Mucosa of gallbladder (tissue), 1 donor: ENCODE measurements at places on chromosomes 7 and 10.

DNA sequence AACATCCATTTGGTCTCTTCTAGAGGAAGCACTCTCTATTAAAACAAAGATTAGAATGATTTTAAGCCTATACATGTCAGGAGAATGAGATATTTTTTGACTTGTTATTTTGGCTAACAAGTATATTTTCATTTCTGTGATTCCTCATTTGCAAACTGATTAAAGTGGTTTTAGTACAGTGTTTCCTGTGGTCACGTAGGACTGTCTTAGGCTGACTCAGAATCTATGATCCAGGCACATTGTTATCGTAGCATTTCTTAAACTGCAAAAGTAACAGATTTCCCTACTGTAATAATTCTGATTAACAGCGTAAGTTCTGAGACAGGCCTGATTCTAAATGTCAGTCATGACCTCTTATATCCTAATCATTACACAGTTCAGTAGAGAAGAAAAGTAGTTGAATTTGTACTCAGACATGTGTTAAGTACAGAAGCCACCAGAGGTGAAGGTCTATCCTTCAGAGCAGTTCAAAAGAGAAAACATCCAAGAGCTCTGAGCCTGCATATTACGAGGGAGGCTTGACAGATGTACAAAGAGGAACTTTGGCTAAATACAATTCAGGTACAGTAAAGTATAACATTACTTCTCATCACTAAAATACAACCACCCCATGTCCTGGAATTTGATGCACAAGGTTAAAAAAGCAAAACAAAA lies 124.1 kb upstream of the TEX47 start:
- DNase-seq = no peak

DNA sequence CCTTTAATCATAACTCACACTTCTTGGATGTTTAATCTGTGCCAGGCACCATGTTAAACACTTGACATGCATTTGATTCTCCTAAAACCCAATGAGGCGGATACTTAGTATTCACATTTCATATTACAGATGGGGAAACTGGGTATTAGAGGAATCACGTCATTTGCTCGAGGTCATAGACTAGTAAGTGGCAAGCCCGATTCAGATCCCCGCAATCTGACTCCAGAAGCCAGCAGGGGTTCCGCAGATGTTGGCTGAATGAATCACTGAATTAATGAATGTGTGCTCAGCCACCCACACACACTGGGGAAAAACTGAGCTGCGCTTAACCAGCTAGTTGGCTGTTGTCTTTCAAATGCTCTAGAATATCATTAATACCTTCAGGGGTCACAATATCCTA lies 22.5 kb upstream of the ENO4 start:
- DNase-seq = no peak

- DNase-seq = no peak
These were observed 3.6 kb downstream of the CASP7 start for GRCh38 chr10:113683300-113683699.

DNA sequence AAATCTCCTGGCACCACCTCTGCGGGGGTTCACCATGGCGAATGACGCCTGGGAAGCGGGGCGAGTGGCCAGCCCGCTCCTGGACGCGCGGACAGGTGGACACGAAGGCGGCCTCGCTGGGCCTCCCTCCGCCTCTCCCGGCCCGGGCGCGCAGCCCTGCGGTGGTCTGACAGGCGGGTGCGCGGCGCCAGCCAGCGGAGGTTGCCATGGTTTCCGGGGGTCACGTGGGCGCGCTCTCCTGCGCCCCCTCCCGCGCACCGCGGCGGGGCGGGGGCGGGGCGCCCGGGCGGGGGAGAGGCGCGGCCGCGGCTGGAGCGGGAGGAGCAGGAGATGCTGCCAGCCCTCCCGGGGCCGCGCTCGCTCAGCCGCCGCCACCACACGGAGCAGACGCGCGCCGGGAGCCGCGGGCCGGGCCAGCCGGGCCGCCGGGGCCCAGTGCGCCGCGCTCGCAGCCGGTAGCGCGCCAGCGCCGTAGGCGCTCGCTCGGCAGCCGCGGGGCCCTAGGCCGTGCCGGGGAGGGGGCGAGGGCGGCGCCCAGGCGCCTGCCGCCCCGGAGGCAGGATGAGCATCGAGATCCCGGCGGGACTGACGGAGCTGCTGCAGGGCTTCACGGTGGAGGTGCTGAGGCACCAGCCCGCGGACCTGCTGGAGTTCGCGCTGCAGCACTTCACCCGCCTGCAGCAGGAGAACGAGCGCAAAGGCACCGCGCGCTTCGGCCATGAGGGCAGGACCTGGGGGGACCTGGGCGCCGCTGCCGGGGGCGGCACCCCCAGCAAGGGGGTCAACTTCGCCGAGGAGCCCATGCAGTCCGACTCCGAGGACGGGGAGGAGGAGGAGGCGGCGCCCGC lies at the start of gene PRKAR2B:
PRKAR2B (plus strand) TSS at position 359 of the 848 bp plus-strand sequence; CDS start at position 562, 203 bp downstream.
- DNase-seq = peak; percentile 70

DNA sequence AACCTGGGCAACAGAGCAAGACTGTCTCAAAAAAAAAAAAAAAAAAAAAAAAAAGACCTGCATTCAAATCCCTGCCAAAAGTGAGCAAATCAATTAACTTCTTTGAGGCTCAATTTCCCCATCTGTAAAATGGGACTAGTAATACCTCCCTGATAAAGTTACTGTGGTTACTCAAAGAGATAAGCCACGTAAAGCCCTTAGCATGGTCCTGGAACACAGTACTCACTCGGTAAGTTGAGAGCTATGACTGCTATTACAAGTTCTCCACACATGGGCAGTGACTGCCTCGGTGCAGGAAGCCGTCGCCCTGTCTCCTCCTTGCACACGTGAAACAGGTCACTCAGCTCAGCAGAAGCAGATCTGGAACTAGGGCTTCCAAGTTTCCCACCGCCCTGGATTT lies 37.9 kb downstream of the DDIT4 start:
- DNase-seq = no peak

DNA sequence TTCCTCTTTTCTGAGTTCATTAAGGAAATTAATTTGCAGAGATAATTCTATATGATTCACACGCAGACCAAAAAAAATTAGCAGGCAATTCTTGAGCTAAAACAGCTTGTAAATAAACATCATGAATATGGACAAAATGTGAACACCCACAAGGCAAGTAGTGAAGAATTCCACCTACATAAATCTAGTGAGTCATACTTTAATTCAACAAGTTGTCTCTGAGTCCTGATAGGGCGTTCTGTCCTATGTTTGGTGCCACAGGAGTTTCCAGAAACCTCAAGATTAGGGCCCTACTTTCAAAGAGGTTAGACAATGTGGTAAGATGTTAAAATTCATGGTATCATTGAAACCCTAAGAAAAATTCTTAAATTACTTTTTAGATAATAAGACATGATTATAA lies 122.3 kb downstream of the SGMS1 start:
- DNase-seq = no peak

GRCh38 chr7:101308245-101309085 lies 13.1 kb downstream of the IFT22 start:
- DNase-seq = peak; percentile 29

GRCh38 chr7:118369987-118370386 lies 145.5 kb downstream of the ANKRD7 start:
- DNase-seq = no peak

- no peak for DNase-seq
These were observed 135.4 kb upstream of the KMT2E start for GRCh38 chr7:104878577-104878976.

DNA sequence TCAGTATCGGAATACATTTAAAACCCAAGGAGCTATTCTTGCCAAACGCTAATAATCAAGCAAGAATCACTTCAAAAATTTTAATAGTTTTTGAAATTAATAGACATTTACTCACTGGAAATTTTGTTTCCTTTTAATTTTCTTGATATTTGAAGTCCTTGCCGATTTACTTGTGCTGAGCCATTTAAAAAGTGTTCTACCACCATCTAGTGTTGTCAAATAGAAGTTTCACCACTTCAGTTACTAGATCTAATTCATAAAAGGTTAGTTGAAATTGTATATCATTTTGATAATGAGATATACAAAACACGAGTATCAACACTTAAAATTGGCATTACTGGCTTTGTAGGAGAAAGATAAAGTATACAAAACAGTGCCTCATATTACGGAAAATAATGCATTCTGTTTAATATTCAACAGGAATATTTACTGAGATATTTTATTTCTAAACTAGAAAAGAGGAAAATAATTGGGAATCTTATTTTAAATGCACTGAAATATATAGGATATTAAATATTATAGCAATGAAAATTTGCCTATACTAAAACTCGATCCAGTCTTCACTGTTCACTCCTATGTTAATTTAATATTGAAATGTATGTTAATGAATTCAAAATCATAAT lies 664.8 kb upstream of the SEMA3D start:
- no peak for DNase-seq

DNA sequence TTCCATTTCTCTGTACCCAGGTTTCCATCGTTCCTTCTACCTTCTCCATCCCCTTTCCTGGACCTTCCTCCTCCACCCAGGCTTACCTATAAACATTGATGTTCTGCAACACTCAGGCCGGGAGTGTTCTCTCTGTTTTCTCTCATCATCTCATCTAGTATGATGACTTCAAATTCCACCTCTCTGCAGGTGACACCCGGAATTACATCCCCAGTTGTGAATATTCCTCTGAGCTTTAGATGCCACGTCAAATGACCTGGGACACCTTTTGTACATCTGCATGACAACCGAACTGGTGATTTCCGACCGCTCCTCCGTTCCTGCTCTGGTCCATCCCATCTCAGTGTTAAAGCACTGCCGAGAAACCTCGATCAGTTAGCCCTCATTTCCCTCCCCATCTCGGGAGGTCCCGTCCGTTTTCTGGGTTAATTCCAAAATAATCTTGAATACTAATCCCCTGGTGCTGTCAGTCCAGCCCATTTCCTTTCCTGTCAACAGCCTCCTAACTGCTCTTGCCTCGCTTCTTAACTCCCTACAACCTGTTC lies 76.7 kb upstream of the SAMD8 start:
- DNase-seq = no peak

- DNase-seq = peak; percentile 57
These were observed 11.3 kb downstream of the C10orf105 start for GRCh38 chr10:71708301-71708703.

- DNase-seq = no peak
These were observed 18.9 kb downstream of the INSIG1 start for GRCh38 chr7:155316427-155317113.

DNA sequence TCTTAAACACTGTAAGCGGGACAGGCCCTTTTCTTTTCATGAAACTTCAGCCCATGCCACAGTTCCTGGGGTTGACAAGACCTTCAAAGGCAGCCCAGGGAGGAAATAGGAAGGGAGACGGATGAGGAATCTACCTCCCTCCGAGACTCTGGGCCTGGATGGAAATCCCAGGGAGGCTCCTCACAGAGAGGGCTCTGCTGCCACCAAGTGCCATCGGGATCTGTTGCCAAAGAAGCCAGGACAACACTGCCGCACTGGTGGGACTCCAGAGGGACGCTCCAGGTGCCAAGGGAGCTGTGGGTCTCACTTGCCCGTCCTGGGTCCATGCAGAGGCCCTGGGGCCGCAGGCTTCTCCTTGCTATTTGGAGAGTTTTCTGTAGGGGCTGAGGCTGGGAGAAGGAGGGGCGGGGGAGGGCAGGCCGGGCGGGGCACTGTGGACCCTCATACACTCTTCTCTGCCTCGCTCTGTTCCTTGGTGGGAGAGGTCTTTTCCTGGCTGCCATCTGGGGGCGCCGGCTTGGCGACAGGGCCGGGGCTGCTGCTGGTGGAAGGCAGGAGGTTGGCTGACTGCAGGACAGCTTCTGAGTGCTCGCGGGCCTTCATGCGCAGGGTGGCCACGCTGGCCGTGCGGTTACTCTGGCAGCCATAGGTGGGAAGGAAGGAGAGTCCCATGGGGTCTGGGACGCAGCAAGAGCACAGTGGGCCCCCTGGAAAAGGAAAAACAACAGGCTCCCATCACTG lies 30.0 kb downstream of the DRGX start:
- DNase-seq = peak; percentile 9

DNA sequence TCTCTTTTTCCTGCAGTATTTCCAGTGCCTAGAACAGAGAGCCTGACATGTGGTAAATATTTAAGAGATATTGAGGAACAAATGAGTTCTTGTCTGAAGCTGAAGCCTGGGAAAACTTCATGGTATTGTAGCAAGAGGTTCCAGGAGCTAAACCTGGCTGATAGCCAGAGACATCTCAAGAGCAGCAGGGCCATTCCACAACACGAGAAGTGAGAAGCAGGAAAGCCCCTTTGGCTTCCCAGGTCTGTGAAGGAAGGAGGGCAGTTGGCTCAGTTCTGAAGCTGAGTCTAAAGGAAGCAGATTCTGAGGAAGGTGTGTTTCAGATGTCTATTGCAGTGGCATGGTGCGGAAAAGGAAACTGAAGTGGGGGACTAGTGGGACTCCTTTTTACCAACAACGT lies 63.8 kb upstream of the FAM204A start:
- DNase-seq = no peak

- DNase-seq = no peak
These were observed 141.6 kb downstream of the TES start for GRCh38 chr7:116351966-116352365.

GRCh38 chr7:41439515-41439879 lies 263.4 kb downstream of the INHBA start:
- no peak for DNase-seq

DNA sequence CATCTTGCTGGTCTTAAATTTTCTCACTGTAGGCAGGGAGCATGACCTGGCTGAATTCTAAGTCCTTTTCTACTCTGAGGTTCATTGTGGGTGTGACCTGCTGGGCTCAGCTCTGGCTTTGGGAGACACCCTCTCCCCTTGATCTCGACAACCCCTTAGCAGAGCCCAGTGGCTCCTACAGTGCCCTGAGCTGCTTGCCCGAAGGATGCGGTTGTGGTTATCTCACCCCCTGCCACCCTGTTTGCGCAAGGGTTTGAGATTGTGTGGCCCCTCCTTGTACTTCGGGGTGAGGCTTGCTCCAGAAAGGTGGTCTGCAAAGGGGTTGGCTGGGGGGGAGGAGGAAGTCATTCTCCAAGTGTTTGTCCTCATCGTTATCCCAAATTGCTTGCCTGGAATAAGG lies 55.3 kb downstream of the TCF7L2 start:
- DNase-seq = no peak

GRCh38 chr7:21355406-21355874 lies 72.4 kb upstream of the SP4 start:
- DNase-seq = no peak

GRCh38 chr10:33559105-33559504 lies 224.6 kb upstream of the NRP1 start:
- peak; percentile 13 for DNase-seq
